Kidney capillary endothelial cell (primary cell): ENCODE measurements at places on chromosomes 2 and 18.

DNA sequence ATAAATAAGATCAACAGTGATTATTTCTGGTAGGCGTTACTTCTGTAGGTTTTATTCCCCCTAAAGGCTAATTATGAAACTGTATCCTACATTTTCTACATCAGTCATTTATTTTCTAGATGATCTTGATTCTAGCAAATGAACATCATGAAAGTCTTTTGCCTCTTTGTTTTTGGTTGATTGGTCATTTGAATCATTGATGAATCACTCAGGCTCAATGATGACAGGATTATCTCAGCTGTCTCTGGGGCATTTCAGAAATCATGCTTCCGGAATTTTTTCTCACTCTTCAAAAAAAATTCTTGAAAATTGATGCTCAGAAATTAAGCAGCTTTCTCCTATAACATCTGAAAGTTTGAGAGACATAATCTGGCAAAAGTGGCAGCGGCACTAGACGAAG lies 298.9 kb upstream of the TCF4 start:
- no peak for DNase-seq

DNA sequence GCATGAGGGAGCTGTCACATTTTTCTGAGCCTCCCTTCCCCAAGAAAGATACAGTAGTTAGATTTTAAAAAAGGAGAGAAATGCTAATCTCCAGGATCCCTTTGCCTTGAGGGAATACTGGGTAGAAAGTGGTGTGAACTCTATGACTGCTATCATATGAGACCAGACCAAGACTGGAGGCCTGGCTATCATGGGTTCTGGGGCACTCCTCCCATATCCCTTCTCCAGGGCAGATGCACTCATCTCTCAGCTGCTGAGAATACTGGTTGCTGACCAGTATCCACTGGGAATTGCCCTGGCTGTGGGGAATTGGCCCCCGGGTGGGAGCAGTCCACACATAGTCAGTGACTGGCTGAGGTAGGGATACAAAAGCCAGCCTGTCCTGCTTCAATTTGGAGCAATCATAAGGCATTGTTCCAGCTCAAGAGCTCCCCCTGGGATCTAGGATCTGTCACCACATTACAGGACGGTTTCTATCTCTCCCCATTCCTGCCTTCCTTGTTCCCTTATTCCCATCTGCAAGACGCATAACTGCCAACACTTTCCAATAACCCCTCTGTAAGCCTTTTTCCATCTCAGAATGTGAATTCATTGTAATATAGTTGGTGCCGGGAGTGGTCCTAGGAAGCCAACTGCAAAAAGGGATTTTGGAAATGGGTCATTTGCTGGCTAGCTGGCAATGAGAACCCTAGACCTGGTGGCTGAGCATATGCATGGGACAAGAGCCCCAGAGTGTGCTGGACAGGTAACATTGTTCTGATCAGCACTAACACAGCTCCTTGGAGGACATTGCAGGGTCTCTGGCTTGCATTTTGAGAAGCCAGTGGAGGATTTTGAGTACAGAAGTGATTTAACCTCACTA lies 35.4 kb upstream of the REEP1 start:
- no peak for DNase-seq

- DNase-seq = no peak
Observed at GRCh38 chr2:18456026-18456425, 104.4 kb downstream of the RDH14 start.

DNA sequence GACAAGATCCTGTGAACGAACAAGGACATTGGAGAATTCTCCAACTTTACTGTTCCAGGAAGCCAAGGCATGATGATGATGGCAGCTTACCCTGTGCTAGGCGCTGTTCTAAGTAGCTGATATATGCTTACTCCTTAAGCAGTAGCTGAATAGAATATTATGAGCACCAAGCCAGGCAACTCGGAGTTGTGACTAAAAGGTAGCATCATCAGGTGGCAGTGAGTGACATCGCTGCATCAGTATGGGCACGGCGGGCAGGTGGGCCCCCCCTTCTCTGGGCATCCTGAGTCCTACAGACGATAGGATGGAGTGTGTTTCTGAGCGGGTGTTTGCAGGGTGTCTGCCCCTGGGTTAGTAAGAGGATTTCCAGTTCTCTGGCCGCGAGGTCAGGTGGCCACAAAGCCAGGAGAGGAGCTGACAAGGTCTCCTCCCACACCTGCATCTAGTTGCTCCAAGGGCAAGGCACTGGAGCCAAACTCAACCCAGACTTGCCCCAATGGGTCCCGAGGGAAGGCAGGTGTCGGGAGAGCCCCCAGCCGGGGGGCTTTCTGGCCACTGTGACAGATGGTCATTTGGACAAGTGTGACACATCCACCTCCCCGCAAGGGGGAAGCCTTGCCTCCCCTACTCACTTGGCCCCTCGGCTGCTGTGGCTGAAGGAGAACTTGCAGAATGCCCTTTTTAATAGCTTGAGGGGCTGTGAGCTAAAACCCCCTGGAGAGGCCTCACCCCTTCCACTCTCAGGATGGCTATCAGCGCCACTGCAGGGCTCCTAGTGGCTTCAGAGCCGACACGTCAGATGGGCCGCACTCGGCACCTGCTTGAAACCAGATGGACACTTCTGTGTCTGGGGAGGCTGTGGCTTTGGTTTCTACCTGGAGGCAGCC lies 55.5 kb downstream of the CRACDL start:
- DNase-seq = no peak

DNA sequence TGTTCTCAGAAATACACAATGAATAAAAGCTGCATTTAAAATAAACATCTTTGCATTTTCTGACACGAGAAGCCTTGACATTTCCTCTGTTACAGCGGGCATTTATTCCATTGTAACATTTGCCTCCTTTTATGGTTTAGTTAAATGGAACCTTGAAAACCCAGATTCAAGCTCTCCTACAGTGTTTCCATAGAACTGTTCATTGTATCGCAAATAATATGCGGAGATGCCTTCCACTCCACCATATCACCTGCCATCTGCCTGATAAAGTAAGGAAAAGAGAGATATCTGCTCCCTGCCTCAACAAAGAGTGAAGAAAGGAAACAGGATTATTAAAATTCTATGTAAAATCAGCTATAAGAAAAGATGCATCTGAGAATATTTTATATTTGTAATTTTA lies 69.8 kb downstream of the CDH19 start:
- no peak for DNase-seq

GRCh38 chr2:8514796-8515758 lies 166.8 kb upstream of the ID2 start:
- no peak for DNase-seq

DNA sequence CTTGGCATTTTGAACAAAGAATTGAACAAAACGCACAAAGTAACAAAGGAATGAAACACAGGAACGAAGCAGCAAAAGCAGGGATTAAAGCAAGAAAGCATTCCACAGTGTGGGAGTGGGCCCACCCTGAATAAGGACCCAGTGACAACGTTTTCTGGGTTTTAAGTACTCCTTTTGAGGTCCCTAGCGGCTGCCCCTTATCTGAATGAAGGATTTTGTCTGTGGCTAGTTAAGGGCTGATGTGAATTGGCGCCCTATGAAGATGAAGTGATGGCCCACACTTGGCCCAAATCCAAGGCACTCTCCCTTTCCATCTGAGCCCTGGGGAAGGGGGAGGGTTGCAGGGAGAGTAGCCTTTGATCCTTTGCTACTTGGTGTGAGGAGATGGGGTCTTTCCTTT lies 7.8 kb upstream of the CCDC141 start:
- DNase-seq = no peak

GRCh38 chr2:205001300-205001966 lies 456.2 kb downstream of the PARD3B start:
- no peak for DNase-seq

GRCh38 chr18:64094210-64094609 lies 54.7 kb downstream of the LINC00305 start:
- no peak for DNase-seq

DNA sequence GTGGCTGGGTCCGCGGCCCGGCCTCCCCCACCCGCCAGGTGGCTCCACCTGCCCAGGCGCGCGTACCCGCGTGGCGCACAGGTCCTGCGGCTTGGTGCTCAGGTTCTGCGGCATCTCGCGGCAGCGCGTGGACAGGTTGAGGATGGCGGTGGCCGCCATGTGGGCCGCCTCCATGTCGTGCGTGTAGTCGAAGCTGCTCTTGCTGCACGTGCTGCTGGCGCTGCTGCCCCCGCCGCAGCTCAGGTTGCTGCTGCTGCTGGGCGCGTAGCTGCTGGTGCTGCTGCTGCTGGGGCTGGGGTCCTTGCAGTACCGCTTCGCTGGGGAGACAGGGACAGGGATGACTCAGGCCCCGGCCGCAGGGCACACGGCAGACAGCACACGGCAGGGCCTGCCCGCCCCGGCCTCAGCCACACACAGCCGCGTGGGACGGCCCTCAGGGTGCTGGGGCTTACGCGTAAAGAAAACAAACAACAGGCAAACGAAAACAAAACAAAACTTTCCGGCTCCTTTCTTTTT lies 147.7 kb upstream of the PXDN start:
- no peak for DNase-seq

DNA sequence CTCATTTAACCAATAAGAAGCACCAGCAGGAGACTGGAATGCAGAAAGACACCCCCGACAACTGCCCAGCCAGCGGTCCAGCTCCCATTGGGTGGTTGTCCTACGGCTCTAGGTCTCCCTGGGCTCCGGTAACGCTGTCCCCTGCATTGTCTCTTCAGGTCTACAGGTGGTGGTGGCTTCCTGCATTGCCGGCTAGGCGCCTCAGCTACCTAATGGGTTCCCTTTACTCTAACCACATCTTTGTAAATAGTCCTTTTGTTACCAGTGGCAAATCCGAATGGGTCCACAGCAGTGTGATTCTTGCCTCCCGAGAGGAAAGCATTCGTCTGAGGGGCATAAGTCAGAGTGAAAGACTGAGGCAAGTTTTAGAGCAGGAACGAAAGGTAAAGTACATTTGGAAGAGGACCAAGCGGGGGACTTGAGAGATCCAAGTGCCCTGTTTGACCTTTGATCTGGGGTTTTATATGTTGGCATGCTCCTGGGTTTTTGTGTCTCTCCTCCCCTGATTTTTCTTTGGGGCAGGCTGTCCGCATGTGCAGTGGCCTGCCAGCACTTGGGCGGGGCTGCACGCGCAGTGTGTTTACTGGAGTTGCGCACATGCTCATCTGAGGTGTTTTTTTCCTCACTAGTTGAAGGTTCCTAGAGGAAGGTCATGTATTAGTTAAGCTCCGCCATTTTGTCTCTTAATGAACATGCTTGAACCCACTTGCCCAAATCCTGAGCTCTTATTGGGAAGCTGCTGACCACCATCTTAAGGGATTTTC lies 11.0 kb downstream of the FABP1 start:
- no peak for DNase-seq

DNA sequence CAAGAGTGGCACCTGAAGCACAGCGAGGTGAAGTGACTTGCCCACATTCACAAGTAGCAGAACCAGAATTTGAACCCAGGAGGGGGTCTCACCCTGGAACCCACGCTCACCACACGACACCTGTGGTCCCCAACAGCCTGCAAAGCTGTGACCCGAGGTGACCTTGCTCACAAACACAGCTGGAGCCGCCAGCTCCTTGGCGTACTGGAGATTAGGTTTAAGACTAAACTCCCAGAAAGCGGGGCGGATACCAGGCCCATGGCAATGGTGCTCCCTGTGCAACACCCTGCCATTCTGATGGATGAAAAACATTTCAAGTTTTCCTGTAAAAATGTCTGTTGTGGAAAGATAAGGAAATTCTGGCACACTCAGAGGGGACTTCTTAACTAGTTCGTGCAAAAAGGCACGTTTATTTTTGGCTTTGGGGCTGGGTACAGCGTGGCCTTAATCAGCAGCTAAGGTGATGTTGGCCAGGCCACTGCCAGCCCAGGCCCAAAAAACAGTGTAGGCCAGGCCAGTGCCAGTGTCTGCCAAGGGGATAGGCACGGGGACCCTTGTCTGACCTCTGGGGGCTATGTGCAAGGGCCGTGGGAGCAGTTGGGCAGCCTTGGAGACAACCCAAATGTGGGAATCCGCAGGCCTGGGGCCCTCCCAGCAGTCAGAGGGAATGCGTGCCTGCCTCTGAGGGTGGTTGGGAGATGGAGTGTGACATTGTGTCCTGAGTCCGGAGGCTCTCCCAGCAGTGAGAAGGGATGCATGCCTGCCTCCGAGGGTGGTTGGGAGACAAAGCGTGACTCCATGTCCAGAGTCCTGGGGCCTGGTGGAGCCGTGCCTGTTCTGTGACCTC lies 185.0 kb upstream of the HS6ST1 start:
- DNase-seq = no peak

- no peak for DNase-seq
Observed at GRCh38 chr2:166792808-166793207, 95.5 kb upstream of the XIRP2 start.

GRCh38 chr2:20614201-20615067 lies 36.5 kb downstream of the HS1BP3 start:
- no peak for DNase-seq

DNA sequence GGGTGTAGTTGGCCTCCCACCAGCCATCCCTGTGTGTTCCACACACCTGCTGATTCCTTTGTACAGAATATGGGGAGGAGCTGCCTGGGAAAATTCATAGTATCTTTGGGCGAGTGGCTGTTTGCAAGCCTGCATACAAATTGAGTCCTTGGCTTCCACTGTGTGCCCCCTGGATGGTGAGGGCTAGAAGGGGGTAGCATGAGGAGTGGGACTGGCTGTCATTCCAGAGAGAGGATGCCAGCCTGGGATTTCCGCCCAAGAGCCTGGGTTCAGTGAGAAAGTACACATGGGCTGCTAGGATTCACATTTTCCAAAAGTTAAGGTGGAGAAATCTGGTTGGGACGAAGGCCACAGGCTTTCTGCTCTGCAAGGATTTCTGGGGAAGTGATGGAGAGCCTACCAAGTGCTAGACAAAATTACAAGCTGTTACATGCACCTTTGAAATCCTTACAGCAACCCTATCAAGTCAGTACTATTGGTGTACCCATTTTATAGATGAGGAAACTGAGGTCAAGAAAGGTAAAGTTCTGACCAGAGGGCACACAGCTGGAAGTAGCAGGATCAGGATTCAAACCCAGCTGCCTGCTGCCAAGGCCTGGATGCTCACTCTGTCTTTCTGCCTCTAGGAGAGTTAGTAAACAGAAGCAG lies 606 bp upstream of the TOGARAM2 start:
- DNase-seq = no peak
